Activated CD8-positive, alpha-beta memory T cell treated with anti-CD3 and anti-CD28 coated beads, Interleukin-2, amount 50 U/mL, for 4 hours (primary cell): ENCODE measurements at places on chromosomes 5 and 9.

GRCh38 chr9:79408200-79408599 is 163.6 kb upstream of the TLE4 start:
- DNase-seq = no peak

DNA sequence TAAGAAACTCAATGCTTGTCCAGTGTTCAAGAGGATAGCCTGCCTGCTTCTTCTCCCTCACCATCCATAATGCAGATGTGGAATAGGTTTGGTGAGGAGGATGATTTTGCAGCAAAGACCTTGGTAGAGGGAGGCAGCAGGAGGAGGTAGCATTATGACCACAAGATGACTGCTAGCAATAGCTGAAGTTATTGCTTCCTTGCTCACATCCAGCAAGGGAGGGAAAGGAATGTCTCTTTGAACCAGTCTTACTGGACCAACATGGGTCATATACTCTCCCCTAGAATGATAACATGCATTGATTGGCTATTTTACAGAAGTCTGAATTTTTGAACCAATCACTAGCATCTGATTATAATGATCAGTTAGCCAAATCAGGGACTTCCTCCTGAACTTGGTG is 607.6 kb downstream of the EBF1 start:
- no peak for DNase-seq

- DNase-seq = no peak
Measured at GRCh38 chr9:2722715-2723114, 5.4 kb downstream of the KCNV2 start.

DNA sequence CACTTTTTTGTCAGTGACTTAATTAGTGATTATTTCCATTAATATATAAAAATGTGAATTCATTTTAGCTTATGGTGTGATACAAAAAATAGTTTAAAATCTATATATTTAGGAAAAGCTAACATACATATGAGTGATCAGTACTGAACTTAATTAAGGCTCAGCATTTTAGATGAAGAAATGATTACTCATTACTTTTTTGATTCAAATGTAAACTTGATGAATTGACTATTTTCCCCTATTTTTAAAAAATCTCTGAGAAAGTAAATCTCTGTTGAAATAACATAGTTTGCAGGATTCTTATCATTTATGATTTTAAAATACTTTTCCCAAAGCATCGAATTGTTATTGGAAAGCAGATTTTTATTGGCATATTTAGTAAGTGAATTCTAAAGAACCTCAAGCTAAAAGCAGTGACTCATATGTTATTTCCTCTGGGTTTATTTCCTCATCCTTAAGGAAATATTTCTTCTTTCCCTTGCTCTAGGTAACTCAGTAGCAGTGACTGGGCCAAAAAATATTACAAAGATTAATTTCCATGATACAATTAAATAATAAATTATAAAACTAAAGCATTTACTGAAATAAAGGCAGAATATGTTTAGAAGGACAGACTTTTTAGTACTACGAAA is 290.6 kb downstream of the FER start:
- no peak for DNase-seq

GRCh38 chr5:171175746-171176145 is 133.3 kb upstream of the TLX3 start:
- no peak for DNase-seq

GRCh38 chr5:88824892-88825583 is 57.9 kb downstream of the MEF2C start:
- no peak for DNase-seq

- no peak for DNase-seq
Measured at GRCh38 chr9:1087120-1087881, 37.1 kb downstream of the DMRT2 start.

DNA sequence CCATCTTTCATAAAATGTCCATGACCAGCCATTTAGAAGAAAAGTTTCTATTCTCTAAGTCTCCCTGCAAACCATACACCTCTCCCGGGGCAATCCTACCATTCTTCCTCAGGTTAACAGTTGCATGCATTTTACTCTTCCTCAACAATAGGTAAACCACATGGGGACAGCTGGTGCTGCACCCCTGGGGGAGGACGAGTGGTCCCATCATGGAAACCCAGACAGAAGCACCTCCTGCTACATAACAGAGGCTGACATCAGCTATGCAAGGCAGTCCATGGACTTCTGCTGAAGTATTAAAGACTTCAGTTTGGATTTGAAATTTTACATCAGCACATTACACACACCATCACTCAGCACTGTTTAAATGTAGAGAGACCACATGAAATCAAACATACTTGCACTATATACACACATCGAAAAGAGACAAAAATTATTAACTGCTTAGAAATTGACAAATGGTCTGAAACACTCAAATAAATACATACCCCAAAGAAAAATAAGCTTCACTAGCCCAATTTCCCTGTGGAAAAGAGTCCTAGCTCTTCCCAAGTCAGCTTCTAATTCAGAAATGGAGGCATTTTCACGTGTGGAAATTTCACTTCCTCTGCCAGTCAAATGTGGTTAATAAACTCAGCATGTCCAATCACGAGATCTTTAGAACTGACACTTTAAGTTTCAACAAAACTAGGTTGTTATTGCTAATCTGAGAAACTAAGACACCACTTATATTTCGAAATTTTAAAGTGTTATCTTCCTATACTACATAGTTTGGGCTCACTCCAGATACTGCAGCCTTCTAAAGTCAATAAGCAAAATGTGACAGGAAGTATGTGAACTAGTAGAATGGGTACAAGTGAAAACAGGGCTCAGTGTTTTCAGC is 173.4 kb downstream of the ROR2 start:
- no peak for DNase-seq

GRCh38 chr5:107812570-107813141 is 141.9 kb upstream of the EFNA5 start:
- DNase-seq = no peak

DNA sequence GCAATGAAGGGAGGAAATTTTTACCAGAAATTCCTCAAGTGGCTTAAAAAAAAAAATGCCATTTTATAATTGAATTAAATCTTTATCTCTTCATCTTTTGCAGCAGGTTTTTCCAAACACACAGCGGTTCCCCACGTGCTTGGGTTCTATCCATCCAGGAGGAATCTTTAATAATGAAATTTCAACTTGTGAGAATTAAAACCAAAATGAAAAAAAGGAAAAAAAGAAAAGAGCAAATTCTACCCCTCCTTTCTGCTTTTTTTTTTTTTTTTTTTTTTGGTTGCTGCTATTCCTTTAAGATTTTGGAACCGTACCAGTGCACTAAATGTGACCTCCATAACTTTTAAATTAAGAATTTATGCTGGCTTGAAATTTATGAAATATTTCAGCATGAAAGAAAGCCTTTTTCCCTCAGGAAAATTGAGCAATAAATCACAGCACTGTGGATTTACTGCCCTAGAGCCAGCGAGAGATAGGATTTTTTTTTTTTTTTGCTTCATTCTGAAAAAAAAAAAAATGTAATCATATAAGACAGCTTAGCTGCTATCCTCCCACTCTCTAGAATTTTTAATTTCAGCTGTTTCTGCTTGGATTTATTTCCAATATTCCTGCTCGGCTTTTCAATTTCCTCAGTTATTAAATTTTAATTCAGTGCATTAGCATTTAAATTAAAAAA is 88.5 kb downstream of the ZNF618 start:
- no peak for DNase-seq

DNA sequence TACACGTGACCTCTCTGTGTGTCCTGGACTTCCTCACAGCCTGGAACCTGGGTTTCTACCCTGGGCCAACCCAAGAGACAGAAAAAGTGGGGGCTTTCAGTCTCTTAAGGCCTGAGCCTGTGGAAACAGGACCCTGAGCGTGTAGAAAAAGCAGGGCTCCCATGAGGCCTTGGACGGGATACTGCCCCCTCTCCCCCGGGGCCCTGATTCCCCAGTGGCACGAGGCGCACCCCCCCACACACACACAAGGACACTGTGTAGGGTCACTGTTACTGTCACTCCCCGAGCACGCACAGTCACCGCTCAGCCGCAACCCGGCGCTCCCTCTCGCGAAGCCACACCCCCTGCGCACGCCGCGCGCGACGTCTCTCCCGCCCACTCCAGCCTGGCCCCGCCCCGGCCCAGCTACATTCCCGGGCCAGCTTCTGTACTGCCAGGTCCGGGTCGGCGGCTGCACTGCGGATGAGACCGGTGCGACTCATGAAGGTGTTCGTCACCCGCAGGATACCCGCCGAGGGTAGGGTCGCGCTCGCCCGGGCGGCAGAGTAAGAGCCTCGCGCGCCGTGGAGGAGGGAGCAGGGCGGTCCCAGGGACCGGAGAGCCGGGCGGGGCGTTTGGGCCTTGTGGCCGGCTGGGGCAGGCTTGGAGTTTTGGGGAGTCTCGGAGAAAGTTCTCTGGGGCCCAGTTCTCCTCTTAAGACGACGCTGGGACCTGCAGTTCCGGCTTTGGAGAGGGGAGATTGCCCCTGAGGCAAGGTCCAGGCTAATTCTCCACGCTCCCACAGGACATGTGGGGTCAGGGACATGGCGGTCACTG is at the start of gene GRHPR:
Gene GRHPR, plus strand, starts transcription at position 408 of the 816 bp plus-strand sequence. Its CDS starts 55 bp downstream, at position 463.
- DNase-seq = peak; percentile 92

DNA sequence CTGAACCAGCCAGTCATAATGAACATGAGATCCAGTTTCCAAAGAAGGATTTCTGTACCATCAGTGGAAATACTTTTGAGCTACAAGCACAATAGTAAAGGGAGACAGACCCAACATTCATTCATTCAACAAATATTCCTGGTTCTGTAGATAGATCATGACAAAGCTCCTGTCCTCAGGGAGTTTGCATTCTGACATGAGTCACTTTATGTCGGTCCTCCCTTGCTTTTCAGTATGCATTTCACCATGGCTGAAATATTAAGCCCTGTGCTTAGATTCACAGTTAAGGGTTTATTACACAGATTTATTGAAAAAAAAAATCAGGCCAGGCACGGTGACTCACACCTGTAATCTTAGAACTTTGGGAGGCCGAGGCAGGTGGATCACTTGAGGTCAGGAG is 5.4 kb upstream of the MYOT start:
- no peak for DNase-seq

GRCh38 chr5:78746021-78746770 is 97.6 kb upstream of the LHFPL2 start:
- DNase-seq = no peak

- DNase-seq = no peak
Measured at GRCh38 chr9:82148901-82149461, 160.4 kb downstream of the SPATA31D1 start.

DNA sequence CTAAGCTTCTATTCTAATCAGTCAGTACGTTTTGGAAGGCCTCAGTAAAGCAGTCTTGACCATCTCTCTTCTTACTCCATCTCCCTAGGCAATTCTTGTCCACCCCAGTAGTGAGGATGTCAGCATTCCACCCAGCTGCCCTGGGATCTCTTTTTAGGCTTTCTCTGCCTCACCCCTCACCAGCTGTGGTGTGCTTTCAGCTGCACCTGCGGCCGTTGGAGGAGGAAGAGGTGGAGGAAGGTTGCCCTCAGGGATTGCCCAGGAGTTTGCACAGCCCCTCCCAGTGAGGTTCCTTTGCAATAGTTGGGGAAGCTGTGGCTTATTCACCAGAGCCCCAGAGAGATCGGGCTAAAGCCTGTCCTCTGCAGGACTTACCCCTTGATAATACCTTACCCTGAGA is 615.8 kb downstream of the BNC2 start:
- DNase-seq = no peak

DNA sequence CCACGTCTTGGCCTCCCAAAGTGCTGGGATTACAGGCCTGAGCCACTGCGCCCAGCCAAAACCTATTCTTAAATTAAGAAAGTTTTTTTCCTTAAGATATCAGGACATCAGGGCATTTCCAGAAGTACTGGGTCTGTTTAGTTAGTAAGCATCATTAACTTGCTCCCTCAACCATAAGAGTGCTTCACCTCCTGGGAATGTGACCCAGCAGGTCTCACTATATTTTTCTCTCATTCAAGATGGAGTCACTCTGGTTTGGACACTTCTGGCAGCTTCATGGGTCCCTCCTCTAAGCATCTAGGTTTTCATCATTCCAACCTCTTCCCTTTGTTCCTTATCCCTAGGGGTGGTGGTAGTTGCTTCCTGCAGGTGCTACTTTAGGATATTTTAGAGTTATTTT is 10.3 kb upstream of the BRD3OS start:
- DNase-seq = no peak

DNA sequence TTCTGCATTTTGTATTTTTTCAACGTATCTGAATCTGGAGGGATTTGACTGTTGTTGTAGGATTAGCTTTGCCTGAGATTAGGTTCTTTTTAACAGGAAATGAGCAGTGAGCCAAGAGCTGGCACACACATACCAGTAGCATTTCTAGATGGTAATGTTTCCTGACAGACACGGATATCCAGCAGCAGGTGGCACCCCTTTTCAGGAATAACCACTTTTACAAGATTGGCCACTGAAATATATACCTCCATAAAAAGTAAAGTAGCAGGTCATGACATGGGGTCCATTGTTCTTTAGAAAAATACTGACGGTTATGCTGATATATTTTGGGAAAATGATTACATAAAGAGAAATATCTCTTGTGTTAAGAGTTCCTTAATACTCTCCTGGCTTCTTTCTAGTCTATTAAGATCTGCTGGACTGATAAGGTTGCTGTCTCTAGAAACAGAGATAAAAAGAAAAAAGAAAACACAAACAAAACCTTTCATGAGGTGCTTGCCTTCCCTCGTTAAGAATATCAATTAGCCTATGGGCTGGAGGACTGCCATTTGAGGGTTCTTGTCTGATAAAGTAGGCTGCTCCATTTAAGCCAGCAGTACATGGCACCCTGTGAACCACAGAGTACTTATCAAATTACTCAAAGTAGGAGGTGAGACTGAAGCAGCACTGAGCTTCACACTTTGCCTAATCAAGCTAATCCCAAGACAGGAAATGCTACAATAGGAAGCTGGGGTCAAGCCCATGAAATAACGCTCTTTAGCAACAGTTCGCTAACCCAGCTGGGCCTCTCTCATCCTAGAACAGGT is 101.6 kb upstream of the PCA3 start:
- no peak for DNase-seq

- no peak for DNase-seq
Measured at GRCh38 chr9:112384690-112385089, 4.8 kb downstream of the HSDL2 start.

- DNase-seq = no peak
Measured at GRCh38 chr5:59829386-59829785, 64.1 kb downstream of the PDE4D start.

DNA sequence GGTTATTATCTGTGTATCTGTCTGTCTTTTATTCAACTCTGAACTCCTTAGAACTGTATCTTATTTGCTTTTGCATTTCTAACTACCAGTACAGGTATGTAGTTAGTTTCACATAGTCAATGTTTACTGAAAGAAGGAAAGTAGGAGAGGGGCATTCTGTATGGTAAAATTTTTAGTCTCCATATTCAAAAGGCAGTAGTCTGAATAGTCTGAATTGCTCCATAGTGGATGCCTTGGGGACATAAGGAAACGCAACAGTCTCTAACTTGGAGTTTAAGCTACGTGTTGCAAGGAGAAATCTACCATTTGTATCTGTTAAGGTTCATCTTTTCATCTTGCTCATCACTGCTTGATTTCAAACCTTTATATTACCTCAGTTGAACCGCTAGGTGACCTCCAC is 26.2 kb downstream of the RASGRF2 start:
- no peak for DNase-seq

GRCh38 chr5:157545610-157546310 is 29.8 kb downstream of the ADAM19 start:
- no peak for DNase-seq
